MM.1S (cell line): ENCODE measurements at places on chromosomes 3 and 15.

GRCh38 chr3:131370935-131371687 lies 10.5 kb upstream of the NUDT16 start:
- DNase-seq, result peak; percentile 37

- DNase-seq, result peak; percentile 26
Measured at GRCh38 chr3:51386159-51386851, 1.2 kb downstream of the MANF start.

DNA sequence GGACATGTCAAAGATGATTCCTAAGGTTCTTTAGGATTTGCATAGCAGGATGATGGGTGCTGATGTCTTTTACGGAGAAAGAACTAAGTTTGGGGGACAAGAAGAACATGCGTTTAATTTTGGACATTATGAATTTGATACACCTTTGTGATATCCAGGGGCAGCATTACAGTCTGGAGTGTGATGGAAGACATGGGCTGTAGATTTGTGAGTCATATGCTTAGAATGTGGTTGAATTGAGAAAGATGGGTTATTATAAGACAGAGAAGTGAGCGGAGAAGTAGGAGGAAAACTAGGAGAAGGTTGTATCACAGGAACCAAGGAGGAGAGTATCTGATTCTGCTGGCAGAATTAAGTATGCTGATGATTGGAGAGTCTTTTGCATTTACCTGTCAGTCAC lies 20.6 kb downstream of the NEO1 start:
- DNase-seq, result no peak

- peak; percentile 73 for DNase-seq
Measured at GRCh38 chr15:57527382-57528091, 64.2 kb upstream of the MYZAP start.

GRCh38 chr3:146464005-146464595 lies 5.3 kb downstream of the PLSCR2 start:
- DNase-seq, result no peak

GRCh38 chr3:195043607-195044339 lies 227.2 kb downstream of the XXYLT1 start:
- DNase-seq, result no peak

DNA sequence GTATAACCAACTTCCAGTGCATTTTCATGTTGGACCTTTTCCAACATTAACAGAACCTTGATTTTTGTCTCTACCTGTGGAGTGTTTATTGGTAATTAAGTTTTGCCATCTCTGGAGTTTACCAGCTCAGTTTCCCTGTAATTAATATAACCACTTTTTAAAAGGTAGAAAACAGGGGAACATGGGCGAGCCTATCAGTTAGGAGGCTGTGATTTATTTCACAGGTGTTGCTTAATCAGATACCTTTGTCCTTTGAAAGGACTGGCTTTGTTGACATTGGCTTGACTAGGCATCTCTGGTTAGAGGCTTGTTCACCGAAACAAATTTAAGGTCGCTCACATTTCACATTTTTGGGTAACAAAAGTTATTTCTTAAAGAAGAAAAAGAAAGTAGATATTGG lies 622 bp downstream of the NAALADL2 start:
- DNase-seq, result no peak

- no peak for DNase-seq
Measured at GRCh38 chr15:74305687-74306086, 61.8 kb downstream of the CYP11A1 start.

DNA sequence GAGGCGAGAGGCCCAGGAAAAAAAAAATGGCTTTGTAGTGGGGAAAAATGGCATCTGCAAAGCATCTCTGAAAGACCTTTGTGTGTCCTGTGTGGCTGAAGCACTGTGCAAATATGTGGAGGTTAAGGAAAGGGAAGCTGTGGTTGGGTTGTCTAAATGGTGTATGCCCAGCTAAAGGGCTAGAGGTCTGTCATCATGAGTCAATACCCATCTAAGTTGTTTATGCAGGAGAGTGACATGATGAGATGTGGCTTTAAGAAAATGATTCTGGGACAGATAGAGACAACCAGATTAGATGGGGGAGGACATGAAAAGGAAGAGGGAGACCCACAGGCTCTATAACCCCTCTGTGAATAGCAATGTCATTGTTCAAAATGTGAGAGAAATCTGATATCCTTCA lies 280.7 kb downstream of the MFSD1 start:
- peak; percentile 31 for DNase-seq

- no peak for DNase-seq
Measured at GRCh38 chr3:99646107-99646435, 7.7 kb downstream of the COL8A1 start.

DNA sequence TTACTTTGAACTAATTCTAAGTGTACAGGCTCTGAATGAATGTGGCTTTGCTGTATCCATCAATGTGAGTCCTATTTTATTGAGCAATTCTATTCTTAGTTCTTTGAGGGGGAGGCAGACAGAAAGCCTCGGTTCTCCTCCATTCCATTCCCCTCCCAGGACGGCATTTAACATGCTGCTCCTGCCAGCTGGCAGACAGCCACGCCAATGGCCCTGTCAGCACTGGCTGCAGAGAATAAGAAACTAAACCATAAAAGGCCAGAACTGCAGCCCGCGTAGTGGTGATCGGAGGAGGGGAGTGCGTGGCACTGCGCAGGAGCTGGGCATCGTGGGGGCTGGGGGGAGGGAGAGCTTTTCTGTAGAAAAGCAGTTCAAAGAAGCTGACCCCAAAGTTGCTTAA lies 76.0 kb upstream of the HACD2 start:
- DNase-seq, result no peak

DNA sequence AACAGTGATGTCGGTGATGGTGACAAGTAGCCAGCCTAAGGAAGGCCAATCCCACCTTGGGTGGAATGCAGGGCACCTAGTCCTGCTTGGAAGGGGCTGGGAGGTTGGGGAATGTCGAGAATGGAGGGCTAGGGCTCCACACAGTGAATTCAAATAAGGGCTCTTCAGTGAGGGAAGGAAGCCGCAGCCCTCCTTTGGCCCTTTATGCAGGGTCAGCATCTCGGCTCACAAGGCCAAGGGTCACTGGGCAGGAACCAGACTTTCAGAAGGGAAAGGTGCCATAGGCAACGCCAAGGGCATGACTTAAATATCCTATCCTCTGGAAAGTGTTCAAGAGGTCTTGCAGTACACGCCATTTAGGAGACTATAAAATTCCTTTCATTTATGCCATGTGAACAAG lies 56.9 kb downstream of the CLEC3B start:
- DNase-seq, result no peak

- DNase-seq, result peak; percentile 67
Measured at GRCh38 chr15:44719293-44719999, 8.1 kb downstream of the B2M start.

DNA sequence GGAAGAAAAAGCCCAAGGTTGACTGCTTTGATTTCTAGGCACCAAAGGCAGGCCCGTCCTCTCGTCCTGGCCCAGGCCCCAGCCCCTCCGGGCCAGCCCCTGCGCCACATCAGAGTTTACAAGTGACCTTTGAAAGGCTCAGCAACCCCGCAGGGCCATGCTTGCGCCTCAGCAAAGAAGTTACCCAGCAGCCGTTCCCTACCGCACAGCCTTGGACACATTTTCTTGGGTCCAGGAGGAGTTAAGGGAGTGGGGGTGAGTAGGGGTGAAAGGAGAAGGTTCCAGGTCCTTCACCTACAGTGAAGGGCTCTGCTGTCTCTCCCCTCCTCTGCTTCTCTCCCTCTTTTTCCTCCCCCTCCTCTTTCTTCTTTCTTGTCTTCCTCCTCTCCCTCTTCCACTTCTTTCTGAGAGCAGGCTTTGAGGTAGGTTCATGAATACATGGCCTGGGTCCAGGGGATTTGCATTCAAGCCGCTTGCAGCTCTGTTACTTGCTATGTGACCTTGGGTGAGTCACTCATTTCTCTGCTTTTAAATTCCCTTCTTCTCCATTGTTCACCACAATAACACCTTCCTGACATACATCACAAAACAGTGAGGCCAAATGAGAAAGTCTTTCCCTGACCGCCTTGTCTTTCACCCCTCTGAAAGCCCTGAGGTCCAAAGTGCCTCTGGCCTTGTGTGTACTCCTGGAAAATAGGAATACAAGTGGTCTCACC lies 223.3 kb upstream of the TPRG1 start:
- DNase-seq, result no peak

DNA sequence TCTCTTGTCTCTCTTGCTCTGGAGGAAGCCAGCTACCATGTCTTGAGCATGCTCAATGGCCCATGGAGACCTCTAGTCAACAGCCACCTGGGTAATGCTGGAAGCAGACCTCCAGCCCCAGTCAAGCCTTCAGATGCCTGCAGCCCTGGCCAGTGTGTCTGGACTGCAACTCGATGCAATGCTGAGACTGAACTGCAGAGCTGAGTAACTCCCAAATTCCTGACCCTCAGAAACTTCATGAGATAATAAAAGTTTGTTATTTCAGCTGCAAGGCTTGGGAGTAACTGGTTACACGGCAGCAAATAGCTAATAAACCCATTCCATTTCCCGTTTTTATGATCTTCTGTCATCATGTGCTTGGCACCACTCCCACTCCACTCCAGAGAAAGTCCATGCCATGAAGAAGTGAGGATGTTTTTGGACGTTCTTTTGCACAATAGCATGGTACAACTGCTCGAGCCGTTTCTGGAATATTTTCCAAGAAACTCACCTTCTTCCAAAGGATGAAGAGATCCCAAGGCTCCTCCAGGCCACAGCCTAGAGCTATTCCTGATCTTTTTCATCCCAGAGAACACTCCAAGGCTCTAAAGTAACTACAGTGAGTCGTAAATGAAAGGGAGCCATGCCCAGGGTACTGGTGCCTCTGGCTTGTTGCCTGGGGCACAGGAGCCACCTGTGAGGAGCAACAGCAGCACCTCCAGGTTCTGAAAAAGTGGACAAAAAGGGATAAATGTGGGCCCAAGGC lies 72.0 kb upstream of the KLF13 start:
- DNase-seq, result no peak

DNA sequence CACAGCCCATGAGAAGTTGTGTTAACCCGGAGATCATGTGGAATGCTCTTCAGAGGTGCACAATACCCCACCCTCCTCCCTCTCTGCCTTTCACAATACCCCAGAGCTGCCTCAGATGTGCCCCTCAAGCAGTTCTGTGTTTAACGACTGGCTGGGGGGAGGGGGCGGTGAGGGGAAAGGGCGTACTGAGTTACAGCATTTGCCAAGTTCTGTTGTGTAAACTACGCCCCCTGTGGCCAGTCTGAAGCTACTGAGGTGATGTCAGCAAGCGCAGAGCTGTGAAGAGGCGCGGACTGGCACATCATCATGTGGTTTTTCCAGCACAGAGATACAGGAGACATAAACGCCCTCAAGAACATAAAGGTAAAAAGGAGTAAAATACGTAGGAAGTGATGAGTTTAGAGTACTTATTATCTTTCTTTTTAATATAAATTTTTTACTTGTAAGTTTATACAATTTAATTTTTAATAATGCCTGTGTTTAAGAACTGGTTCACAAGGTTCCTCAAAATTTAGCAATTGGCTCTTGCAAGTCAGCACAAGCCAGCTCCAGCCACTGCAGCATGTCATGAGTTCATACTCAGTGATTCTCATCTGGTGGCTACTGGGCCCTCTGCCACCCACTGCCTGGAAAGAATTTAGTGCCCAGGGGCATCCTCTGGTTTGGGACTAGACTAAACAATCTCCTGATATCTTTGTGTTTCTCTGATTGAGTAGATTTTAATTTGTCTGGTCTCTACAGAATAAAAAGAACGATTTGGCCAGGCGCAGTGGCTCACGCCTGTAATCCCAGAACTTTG lies 1.7 kb downstream of the EPB42 start:
- DNase-seq, result no peak

DNA sequence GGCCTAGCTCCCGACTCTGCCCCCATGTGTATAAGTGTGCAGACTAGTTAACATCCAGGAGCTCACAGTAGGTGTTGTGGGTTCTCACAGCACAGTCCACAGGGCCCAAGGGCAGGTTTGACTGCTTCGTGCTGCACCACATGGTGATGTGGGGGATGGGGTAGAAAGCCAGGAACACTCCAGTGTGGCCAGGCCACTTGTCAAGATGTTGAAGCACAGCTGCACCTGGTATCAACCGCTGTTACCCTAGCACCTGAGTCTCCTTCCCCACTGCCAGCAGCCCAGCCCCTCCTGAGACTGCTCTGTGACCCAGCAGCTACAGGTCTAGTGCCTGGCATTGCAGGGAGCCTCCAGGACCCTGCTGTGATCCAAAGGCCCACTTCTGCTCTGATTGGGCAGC lies 53.4 kb downstream of the CHDH start:
- no peak for DNase-seq

DNA sequence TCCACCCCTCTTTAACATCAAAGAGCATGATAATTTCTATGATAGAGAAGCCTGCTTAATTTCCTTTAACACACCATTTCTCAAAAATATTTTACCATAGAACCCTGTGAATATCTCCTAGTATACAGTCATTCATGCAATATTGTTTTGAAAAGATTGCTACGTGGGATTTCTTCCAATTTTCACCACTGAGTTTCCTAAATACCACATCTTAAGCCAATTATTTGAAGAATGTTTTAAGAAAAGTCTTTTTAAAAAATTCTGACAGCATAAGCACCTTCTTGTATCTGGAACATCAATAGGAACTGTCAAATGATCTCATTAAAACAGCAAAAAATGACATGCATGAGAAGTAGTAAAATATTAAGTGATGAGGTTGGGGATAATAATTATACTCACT lies 1126.7 kb downstream of the TUSC7 start:
- no peak for DNase-seq

DNA sequence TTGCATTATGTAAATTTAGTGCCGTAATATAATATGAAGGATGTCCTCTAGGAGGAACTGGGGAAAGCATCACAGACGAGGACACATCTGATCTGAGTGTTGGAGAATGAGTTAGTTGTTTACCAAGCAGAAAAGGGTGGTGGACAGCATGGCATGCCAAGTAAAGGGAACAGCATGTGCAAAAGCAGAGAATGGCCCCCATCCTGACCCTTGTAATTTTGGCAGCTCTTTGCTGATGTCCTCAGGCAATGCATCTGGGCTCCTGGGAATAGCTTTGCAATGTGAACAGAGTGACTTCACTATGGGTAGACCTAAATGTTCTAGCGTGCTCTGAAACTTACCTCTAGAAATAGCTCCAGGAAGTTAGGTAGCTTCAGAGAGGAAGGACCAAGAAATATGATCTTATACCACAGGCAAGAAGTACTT lies 263.3 kb downstream of the LPP start:
- DNase-seq, result peak; percentile 82
